ENCODE measurements at places on chromosomes 3 and 15.

GRCh38 chr3:38649500-38650247, at the start of gene SCN5A:
Gene SCN5A, minus strand, starts transcription at chr3:38649687. Its CDS starts 16,380 bp downstream, at chr3:38633307.
- DNase-seq: peak; percentile 63

GRCh38 chr3:79871656-79872055, 103.9 kb upstream of the ROBO1 start:
- no peak for DNase-seq

- no peak for DNase-seq
Measured at GRCh38 chr3:13248640-13249039, 171.5 kb downstream of the NUP210 start.

- no peak for DNase-seq
Measured at GRCh38 chr3:40771112-40771511, 246.4 kb downstream of the ZNF621 start.

- DNase-seq: no peak
Measured at GRCh38 chr3:46990573-46991374, 11.3 kb downstream of the NBEAL2 start.

DNA sequence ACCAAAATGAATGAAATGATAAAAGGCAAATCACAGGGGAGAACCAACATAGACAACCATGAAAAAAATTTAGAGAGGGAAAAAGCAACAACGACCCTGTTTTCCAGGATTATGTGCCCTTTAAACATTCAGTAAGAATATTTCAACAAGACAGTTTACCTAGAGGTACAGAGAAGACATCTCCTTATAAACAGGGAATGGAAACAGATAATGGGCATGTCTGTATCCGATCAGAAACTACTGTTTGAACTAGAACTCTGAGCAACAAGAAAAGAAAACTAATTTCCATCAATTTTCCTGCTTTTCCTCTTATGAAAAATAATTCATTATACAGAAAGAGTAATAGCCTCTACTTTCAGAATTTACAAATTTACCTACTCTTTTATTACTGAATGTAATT, 39.3 kb downstream of the DLG1 start:
- DNase-seq: no peak

DNA sequence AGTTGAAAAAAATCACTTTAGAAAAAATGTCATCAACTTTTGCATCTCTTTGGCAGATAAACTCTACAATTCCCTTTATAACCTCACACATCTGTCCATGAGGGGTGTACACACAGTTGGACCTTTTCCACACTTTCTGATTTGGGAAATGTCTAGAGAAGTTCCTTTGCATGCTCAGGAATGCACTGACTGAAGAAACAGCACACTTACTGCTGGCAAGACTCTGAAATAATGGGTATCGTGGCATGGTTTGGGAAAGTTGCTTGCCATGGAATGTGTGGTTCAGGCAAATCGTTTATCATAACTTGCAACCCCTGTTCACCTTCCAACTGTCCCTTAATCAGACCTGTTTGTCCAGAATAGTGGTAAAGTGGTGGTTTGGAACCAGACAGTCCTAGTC, 135.3 kb upstream of the TGFBR2 start:
- no peak for DNase-seq

DNA sequence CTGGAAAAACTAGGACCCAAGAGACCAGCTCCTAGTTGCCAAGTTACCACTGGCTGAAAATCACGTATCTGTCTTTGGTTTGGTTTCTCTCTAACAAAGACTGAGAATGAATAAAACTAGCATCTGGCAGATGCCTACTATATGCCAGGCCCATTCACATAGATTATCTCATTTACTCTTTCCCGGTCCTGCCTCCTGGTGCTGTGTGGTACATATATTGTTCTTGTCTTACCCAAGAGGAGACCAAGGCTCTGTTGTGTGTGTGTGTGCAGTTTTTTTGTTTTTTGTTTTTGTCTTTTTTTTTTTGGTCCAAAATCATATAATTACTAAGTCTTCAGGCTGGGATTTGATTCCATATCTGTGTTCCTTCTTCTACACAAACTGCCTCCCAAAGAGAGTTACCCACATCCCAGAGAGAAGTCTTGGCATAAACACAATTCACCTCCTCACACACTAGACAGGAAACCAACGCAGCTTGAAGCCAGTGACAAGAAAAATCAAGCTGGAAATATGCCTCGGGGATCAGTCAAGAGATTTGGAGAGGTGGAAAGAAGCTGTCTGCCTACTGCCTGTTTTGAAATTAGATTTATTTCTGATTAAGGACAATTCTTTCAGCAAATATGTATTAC, 891 bp downstream of the AHSG start:
- no peak for DNase-seq

DNA sequence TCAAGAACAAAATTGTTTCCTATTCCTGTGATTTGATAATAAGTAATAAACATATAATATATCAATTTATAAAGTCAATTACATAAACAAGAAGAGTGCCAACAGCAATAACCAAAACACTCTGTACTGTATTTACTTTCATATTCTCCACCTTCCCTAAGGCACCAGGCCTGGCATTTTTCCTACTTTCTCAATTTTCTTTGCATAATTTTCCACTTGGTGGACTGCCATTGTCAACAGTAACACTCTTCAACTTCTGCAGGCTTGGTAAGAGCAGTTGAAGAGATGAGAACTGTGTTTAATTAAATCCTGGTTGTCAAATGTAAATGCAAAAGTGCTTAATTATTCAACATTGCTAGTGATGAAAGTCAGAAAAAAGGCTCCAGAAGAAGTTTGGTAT, 229.8 kb upstream of the PLSCR5 start:
- no peak for DNase-seq

DNA sequence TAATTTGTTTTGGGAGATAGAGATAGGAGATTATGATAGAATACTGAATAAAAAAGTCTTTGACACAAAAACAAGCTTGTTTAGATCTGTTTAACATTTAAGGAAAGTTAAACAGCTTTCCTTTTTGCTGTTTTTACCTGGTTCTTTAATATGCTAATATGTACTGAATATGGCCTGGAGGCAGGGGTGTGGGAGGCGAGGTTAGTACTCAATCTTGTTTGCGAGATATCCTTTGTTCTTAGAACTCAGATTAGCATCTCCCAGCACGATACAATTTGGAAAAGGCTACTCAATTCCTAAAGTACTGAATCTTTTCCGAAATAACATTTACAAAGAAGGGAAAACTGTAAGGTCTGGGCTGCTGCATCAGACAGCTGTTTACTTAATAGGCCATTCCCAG, 40.8 kb upstream of the ST3GAL6 start:
- no peak for DNase-seq

GRCh38 chr15:40454904-40455391, 14.2 kb downstream of the BAHD1 start:
- DNase-seq: no peak

DNA sequence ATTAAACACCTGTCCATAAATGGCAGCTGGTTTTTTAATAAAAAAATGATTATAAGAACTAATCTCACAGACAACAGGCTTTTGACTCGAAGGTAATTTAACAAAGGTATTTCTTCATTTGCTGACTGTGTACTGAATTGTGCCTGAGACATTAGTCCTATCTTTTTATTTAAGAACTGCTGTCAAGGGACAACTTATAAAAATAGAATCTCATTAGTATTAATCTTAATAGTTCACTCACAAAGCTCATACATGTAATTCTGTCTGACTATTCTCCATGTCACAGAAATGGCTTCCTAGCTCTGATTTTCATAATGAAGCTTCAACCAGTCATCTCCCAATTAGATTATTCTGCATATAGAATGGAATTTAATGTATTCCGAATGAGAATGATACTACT, 276.9 kb upstream of the PDZRN3 start:
- DNase-seq: no peak

- no peak for DNase-seq
Measured at GRCh38 chr3:102614021-102614569, 179.3 kb downstream of the ZPLD1 start.

DNA sequence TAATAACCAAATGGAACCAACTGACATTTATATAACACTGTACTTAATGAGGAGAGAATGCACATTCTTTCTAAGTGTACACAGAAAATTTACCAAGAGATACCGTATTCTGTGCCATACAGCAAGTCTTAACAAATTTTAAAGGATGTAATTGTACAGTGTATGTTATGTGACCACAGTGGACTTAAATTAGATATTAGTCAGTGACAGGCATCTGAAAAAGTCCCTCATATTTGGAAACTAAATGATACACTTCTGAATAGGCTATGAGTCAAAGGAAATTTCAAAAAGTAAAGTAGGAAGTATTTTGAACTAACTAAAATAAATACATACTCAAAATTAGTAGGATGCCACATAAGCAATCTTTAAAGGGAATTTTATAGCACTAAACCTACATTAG, 59.6 kb upstream of the P3H2 start:
- DNase-seq: no peak

DNA sequence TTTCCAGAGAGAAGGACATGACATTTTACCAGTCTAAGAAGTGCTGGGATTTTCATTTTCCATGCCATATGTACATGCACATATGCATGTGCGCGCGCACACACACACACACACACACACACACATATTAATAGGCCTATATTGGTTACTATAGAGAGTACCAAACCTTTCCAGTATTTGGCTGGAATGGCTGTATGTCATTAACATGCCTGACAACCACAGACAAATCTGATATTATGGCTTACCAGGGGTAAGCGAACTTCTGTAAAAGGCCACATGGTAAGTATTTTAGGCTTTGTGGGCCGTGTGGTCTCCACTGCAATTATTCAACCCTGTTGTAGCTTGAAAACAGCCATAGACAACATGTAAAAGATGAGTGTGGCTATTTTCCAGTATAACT, 97.2 kb upstream of the TSPAN3 start:
- no peak for DNase-seq

- peak; percentile 52 for DNase-seq
Measured at GRCh38 chr3:67790043-67790442, 135.6 kb upstream of the SUCLG2 start.

- peak; percentile 31 for DNase-seq
Measured at GRCh38 chr15:44545913-44546802, 9.2 kb downstream of the EIF3J start.
